Effector CD8-positive, alpha-beta T cell (primary cell): ENCODE measurements at places on chromosomes 7 and 10.

DNA sequence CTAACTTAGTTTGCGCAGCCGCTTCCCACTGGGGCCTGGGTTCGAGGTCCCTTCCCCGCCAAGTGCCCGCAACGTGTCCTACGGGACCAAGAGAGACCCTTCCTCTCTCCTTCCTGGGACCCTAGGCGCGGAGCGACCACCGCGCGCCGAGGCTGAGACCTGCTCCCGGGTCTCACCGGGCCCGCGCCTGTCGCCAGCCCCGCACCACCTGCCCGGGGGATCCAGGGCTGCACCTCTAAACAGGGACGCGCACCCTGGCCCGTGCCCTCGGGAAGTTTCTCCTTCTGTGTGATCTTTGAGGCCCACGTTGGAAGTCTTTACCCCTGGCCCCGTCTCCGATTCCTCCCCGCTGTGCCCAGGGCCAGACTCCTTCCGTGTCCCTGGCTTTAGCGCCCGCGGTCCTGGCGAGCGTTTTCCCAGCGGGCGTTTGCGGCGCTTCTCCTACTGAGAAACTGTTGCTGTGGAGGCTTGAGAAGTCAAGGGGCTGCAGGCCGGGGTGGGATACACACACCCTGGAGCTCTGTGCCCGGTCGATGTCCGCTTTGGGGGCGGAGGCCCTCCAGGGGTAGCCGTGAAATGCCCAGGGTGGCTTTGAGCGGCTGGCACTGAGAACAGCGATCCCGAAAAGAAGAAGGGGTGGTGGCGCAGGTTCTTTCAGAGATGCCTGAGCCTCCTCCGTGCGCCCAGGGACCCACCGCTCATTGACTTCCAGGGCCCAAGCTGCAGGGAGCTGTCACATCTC lies 575 bp downstream of the PLPP4 start:
- DNase-seq, result no peak

GRCh38 chr10:74752371-74753040 lies 73.9 kb upstream of the KAT6B start:
- no peak for DNase-seq

DNA sequence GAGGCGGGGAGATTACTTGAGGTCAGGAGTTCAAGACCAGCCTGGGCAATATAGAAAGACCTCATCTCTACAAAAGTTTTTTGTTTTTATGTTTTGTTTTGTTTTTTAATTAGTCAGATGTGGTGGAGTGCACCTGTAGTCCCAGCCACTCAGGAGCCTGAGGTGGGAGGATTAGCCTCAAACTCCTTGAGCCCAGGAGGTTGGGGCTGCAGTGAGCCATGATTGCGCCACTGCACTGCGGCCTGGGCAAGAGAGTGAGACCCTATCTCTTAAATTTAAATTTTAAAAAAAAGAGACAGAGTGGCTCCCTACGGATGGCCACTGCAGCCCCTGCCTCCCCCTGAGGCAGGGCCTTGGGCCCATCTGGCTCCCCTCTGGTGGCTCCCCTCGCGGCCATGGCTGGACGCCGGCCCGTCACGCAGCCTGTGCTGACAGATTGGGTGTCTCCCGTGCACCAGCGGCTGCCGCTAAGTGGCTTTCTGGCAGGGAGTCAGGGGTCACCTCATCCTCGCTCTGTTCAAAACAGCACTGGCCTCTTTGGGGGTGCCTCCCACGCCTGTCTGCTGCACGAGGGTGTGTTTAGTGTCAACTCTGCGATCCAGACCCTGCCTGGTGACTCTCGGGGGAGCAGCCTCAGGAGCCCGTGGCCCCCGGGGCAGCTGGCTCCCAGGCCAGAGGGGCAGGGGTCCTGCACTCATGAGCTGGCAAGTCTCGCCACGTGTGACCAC lies 44.4 kb upstream of the ELN start:
- no peak for DNase-seq

- no peak for DNase-seq
These were observed 179.6 kb downstream of the SND1 start for GRCh38 chr7:127831318-127832219.

DNA sequence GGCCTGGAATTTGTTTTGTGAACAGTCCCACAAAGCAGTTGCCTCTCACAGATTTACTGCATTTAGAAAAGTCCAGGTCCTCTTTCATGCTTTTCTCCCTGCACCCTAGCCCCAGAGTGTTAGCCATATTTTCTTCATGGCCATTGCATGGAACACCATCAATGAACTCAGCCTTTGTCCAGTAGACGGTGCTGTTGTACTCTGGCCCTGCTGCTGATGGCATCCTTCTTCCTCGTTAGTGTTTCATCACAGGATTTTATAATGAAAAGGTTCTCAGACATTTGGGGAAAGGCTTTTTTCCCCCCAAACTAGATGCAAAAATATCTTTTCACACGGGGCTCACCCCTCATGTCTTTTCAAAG lies 93.0 kb upstream of the SLC25A13 start:
- no peak for DNase-seq

- DNase-seq, result no peak
These were observed 1.2 kb downstream of the HOXA11 start for GRCh38 chr7:27183682-27184336.

DNA sequence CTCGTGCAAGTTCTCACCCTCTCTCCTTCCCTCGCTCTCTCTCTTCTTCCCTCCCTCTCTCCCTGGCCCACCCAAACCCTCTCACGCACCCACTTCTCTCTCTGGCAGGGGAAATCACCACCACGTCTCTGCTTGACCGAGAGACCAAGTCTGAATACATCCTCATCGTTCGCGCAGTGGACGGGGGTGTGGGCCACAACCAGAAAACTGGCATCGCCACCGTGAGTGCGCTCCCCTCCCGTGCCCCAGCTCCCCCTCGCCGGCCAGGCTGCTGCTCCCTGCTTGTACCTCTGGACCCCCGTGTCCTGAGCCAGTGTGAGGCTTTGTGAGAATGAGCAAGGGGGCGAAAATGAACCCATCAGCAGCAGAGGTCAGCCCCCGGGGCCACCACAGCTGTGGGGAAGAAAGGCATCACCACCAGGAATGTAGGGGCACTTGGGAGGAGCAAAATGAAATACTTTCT lies 25.5 kb downstream of the C10orf105 start:
- no peak for DNase-seq

GRCh38 chr7:17056491-17057142 lies 174.8 kb upstream of the AGR3 start:
- DNase-seq, result no peak

- DNase-seq, result no peak
These were observed 656 bp downstream of the VSTM4 start for GRCh38 chr10:49114718-49115014.

- DNase-seq, result no peak
These were observed 3.4 kb downstream of the ADCYAP1R1 start for GRCh38 chr7:31055471-31055870.

- no peak for DNase-seq
These were observed 5.8 kb downstream of the KLF6 start for GRCh38 chr10:3779158-3779741.

GRCh38 chr7:127950233-127950935 lies 80.9 kb downstream of the LRRC4 start:
- no peak for DNase-seq

GRCh38 chr10:91171485-91171884 lies 49.0 kb upstream of the PCGF5 start:
- DNase-seq, result no peak

- DNase-seq, result no peak
These were observed 75.2 kb upstream of the LAMB4 start for GRCh38 chr7:108205311-108205710.

- DNase-seq, result no peak
These were observed 3.7 kb downstream of the PRF1 start for GRCh38 chr10:70598857-70599295.

DNA sequence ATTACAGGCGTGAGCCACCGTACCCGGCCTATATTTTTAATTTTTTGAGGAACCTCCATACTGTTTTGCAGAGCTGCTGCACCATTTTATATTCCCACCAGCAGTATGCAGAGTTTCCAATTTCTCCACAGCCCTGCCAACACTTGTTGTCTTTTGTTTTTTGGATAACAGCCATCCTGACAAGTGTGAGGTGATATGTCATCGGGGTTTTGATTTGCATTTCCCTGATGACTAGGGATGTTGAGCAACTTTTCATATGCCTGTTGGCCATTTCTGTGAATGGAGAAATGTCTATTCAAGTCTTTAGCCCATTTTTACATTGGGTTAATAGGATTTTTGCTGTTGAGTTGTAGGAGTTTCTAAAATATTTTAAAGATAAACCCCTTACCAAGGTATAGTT lies 22.2 kb downstream of the ENTPD7 start:
- DNase-seq, result no peak

DNA sequence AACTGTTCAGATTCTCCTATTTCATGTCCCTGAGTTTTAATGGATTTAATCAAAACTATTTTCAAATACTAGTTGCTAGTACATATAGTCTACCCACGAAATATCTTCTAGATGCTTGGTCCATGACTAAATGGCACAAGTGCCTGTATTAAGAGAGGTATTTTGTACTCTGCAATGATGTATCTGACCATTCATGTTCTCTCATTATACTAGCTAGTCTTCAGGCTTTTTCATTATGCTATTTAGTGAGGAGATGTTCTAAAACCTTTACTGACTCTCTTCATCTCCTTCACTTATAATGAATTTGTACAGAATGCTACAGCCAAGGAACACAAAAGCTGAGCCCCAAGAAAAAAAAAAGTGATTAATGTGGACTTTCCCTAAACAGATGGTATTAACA lies 222.5 kb downstream of the AHR start:
- DNase-seq, result no peak

DNA sequence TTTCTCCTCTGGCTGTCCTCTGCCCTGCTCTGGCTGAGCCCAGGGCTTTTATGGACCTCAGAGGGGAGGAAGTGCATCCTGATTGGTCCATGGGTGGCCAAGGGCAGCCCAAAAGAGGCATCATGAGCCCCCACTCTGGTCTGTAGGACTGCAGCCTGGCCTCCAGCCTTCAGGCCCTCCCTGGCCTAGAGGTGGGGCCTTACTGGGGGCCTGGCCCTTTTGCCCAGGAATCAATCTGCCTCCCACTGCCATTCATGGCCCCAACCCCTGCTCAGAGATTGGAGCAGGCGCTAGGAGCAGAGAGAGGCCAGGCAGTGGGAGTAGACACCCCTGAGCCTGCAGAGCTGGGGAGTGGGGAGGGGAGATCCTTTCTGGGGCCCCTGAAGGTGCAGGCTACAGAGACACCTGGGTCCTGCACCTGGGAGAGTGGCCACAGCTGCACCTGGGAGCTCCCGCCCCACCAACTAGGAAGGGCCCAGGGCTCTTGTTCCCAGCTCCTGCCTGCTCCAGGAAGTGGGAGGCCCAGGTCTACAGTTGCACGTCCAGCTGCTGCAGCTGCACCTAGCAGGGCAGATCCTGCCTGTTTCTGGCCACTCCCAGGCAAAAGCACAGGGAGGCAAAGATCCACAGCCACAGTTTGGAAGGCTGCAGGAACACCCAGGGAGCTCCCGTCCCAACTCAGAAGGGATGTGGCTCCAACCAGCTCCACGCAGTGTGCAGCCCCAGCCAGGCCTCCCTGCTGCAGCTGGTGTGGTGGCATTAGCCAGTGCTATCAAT lies 6.4 kb upstream of the DYNC2I1 start:
- DNase-seq, result no peak

- DNase-seq, result no peak
These were observed 1123.5 kb upstream of the AUTS2 start for GRCh38 chr7:68474661-68475216.

DNA sequence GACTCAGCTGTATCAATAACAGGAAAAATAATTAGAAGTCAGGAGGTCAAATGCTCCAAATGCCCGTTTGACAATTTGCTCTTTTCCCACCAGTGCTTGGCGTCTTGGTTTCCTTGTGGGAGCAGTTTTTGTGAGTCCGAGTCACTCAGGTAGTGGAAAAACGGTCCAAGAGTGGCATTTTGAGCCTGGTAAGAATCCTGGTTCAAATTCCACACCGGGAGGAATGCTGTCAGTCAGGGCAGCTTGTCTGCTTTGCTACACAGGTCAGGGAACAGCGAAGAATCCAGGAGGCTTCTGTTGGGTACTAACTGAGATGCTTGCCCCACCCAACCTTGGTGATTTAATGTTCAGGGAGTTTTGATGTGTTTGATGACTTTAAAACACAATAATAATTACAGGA lies 209.5 kb downstream of the HERPUD2 start:
- no peak for DNase-seq

DNA sequence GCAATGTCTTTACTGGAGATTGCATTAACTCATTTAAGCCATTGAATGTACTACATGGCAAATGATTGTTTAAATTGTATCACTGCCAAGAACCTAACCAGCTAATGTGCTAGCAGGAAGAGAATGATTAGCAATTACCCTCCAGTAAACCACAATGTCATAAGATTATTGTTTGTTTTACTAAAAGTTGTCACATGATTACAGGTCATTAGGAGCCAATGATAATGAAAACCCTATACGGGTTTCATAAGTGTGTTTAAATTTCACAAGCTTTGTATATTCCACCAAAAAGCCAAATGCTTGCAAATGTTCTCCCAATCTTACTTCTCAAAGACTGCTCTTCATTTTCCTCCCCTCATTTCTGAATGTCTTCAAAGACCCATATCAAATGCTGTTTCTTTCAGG lies 76.5 kb upstream of the PPP1R3C start:
- no peak for DNase-seq

DNA sequence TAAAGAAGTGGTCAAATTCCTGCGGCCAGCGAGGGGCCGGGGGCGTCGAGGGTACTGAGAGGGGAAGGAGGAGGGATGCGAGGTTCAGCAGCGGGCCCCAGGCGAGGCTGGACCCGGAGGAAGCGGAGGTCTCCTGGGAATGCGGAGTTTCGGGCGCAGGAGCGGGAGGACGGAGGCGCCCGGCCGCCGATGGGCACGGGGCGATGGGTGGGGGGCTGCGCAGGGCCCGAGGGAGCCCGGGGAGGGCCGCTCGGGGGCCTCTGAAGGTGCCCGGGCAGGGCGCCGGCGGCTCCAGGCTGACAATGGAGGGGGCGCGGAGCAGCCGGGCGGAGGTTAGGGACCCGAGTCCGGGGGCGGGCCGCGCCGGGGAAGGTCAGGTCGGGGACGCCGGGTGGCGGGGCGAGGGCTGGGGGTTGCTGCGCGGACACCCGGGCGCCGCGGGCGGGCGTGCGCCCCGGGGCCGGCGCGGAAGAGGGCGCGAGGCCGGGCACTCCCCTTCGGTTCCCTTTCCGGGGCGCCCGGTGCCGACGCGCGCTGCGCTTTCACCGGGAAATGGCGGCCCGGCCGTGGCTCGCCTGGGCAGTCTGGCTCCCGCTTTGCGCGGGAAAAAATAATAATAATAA lies 683 bp downstream of the MACROH2A2 start:
- DNase-seq, result no peak

GRCh38 chr10:128860574-128860973 lies 606.5 kb upstream of the MGMT start:
- DNase-seq, result no peak

- DNase-seq, result no peak
These were observed 78.6 kb downstream of the SORCS1 start for GRCh38 chr10:107085665-107086525.

DNA sequence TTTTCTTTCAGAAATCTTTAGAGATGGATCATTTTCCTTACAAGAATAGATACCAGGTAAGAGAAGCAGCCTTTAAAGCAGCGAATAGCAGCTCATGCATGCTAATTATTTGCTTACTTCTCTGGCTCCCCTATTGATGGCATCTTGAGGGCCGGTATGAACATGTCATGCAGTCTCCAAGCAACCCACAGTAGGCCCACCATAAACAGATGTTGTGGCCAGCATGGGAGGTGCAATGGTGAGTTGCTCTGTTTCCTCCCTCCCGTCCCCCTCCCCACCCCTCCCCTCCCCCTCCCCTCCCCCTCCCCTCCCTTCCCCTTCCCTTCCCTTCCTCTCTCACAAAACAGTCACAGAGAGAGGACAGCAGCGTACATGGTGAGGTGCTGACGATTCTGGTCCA lies 9.7 kb upstream of the ZNF273 start:
- DNase-seq, result no peak
